ENCODE measurements at places on chromosomes 7 and 10.
A peak's percentile ranks its signal among the peaks of the same experiment; 100 is the strongest.

- no peak for DNase-seq
These were observed 93.4 kb upstream of the ANLN start for GRCh38 chr7:36296284-36296683.

DNA sequence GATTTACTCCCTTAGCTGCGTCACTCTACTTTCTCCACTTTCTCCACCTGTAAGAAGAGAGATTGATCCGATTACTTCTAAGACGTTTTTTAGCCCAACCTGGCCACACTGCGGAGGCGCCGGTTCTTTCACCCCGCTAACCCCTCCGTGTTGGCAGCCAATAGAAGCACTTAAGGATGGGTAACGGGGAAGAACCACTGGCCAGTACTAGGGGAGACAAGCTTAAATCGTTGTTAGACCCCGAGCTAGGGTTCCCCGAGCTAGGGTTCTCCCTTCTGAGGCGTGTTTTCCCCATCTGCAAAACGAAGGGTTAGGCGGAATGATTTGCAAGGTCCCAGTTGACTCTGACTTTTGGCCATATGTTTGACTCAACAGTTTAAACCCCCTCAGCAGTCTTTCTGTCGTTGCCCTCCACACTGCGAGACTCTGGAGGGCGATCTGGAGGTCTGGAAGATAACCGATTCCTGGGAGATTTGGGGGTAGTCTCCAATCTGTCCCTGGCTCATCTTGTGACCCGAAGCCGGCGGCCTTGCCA lies 644 bp downstream of the UMAD1 start:
- no peak for DNase-seq

GRCh38 chr10:44334621-44335184 lies 50.2 kb downstream of the CXCL12 start:
- no peak for DNase-seq

- no peak for DNase-seq
These were observed 208.2 kb downstream of the WDR11 start for GRCh38 chr10:121059351-121059750.

DNA sequence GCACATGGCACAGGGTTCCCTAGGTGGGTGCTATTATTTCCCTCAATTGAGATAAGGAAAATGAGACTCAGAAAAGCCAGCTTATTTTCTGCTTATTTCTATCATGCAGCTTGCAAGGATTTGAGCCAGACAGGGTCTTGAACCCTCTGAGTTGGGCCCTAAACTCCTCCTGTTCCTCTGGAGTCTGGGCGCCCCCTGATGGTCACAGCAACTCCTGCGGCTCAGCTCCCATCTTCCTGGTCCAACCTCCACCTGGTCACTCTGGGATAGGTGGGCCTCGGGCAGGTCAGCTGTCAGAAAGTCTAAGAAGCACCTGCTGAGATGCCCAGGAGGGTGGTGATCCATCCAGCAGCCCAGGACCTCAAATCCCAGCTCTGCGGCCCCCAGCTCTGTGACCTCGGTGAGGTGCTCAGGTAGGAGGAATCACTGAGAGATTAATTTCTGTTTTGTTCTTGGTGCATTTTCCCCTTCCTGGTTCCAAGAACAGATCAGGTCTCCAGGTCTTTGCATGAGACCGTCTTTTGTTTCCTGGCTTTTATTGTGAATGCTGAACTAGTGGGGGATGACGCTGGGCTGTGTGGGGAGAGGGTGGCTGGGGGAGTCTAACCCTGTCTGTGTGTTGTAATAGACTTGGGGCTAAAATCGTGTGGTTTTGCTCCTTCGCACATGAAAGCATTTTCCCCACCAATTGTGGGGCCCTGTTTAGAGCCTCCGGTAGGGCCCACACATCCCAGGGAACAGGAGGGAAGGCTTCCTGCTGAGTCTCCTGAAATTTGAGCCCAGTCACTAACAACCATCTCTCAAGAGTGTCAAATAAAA lies 32.8 kb downstream of the TMEM130 start:
- DNase-seq = peak; percentile 35

GRCh38 chr10:130932326-130933007 lies 379.1 kb downstream of the TCERG1L start:
- no peak for DNase-seq

- DNase-seq = no peak
These were observed 398.9 kb downstream of the ADRA2A start for GRCh38 chr10:111475720-111476119.

DNA sequence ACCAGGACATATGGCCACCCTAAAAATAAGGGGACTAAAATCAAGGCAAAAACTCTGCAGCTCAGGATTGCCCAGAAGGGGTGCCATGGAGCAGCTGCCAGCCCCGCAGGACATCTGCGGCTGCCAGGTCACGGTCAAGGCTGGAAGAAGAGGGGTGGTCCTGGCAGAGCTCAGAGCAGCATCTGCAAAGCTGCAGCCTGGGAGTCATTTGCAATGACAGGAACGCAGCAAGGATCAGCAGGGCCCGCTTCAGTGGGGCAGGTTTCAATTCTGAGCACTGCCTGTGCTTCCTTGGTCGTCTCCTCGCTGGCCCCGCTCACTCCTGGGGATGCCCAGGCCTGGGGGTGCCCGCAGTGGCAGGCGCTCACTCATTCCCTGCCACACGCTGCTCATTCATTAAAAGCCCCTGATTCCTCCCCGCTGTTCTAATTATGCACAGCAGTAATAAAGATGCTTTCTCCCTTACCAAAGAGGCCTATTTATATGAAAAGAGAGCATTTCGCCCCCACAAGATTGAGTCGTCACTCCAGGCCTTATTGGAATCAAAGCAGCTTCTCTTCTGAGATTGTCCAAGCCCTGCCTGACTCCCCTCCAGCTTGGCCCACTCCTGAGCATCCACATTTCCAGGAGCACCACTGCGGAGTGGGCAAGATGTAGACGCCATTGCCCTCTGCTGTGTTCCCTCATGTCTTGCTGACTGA lies 4.6 kb downstream of the HSPA12A start:
- no peak for DNase-seq

- DNase-seq = no peak
These were observed 116.2 kb upstream of the GPR26 start for GRCh38 chr10:123549761-123550454.
